Prostate gland (tissue), 2 donors: ENCODE measurements at places on chromosomes 2 and 18.
A peak's percentile ranks its signal among the peaks of the same experiment; 100 is the strongest.

GRCh38 chr2:113201496-113202304 lies 27.9 kb downstream of the PSD4 start:
- no peak overlapping the region for H3K4me3 ChIP-seq
- H3K36me3 ChIP-seq, result no peaks in the 10 kb centered on the region
- no peak for DNase-seq
- H3K27me3 ChIP-seq, result no peaks in the 10 kb centered on the region

DNA sequence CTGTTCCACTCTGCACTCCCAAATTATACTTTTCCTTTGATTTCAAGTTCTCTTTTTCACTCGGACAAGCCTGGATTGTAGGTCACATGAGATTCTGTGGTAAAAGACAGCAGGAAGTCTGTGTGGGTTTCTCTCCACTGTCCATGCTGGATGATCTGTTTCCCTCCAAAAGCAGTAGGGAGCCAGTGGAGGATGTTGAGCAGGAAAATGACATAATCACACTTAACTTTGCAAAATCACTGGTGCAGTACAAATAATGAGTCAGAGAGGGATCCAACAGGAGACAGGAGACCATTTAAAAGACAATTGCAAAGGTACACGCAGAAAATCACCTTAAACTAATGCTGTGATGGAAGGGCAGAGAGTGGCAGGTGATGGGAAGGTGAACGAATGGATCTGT lies 301.3 kb downstream of the ZNF407 start:
- no peaks in the 10 kb centered on the region for H3K36me3 ChIP-seq
- no peak for DNase-seq
- H3K4me3 ChIP-seq, result no peak overlapping the region
- no peaks in the 10 kb centered on the region for H3K4me1 ChIP-seq
- no peaks in the 10 kb centered on the region for H3K27me3 ChIP-seq
- no peak overlapping the region for H3K27ac ChIP-seq

- H3K4me3 ChIP-seq, result no peak overlapping the region
- DNase-seq, result no peak
- H3K36me3 ChIP-seq, result no peaks in the 10 kb centered on the region
- no peaks in the 10 kb centered on the region for H3K4me1 ChIP-seq
- H3K27me3 ChIP-seq, result no peaks in the 10 kb centered on the region
These were observed 105.1 kb upstream of the NOL4 start for GRCh38 chr18:34329840-34330239.

DNA sequence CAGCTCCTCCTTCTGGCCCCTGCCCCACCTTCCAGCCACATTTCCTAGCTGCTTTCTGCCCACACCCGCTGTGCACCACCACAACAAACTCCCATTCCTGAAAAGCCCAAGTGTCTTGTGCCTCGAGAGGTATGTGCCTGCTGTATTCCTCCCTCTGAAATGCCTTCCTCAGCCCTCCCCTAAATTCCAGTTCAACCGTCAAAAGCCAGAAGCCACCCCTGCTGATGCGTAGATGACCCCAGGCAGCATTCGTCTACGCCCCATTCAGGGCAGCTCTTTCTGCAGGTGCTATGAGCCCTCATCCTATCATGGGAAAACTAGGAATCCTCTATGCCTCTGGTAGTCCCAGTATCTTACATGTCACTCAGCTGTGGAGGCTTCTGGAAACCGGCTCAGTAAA lies 71.7 kb downstream of the DNMT3A start:
- no peaks in the 10 kb centered on the region for H3K36me3 ChIP-seq
- no peak for DNase-seq
- H3K4me3 ChIP-seq, result no peak overlapping the region
- no peaks in the 10 kb centered on the region for H3K4me1 ChIP-seq
- no peaks in the 10 kb centered on the region for H3K27me3 ChIP-seq

DNA sequence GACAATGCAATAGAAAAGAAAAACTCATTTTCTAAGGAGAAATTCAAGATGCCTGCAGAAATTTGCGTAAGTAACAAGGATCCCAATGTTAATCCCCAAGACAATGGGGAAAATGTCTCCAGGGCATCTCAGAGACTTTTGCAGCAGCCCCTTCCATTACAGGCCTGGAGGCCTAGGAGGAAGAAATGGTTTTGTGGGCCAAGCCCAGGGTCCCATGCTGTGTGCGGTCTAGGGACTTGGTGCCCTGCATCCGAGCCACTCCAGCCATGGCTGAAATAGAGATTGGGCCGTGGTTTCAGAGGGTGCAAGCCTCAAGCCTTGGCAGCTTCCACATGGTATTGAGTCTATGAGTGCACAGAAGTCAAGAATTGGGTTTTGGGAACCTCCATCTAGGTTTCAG lies 103.9 kb upstream of the ACVR1 start:
- no peaks in the 10 kb centered on the region for H3K4me1 ChIP-seq
- DNase-seq, result no peak
- H3K36me3 ChIP-seq, result no peaks in the 10 kb centered on the region
- no peak overlapping the region for H3K27ac ChIP-seq
- no peak overlapping the region for H3K4me3 ChIP-seq

- no peak overlapping the region for H3K27ac ChIP-seq
- no peaks in the 10 kb centered on the region for H3K27me3 ChIP-seq
- no peaks in the 10 kb centered on the region for H3K4me1 ChIP-seq
- no peak overlapping the region for H3K4me3 ChIP-seq
- no peak for DNase-seq
- peaks cover 4% of the 10 kb centered on the region for H3K36me3 ChIP-seq
These were observed 31.3 kb downstream of the REV1 start for GRCh38 chr2:99458529-99458928.

- H3K4me1 ChIP-seq, result no peaks in the 10 kb centered on the region
- H3K27ac ChIP-seq, result no peak overlapping the region
- no peak overlapping the region for H3K4me3 ChIP-seq
- DNase-seq, result no peak
- no peaks in the 10 kb centered on the region for H3K27me3 ChIP-seq
These were observed 233.4 kb downstream of the CELF4 start for GRCh38 chr18:37332219-37332618.

DNA sequence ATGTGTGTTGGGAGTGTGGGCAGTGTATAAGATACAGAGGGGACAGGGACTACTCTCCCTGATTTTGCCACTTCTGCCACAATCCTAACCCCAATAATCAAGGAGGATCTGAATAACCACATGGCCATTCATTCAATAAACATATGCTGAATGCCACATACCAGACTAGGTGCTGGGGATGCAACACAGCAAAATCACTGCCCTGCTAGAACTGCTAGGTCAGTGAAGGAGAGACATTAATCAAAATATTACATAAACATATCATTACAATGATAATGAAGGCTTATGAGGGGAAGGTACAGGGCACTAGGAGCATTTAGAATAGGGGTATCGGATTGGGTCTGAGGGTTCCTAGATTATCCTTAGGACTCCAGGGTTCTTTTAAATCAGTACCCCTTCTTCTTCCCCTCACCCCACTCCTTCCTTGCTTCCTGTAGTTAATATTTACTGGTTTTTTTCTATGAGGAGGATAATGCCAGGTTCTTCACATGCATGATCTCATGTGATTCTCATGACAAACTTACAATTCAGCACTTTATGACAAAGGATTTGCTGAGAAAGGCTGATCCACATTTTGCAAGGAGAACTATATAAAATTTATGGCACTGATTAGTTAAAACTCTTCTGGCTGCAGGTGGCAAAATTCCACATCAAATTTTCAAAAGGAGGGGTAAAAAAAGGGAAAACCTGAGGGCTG lies 56.4 kb upstream of the PCBP1 start:
- H3K4me3 ChIP-seq, result no peak overlapping the region
- H3K36me3 ChIP-seq, result no peaks in the 10 kb centered on the region
- no peaks in the 10 kb centered on the region for H3K27me3 ChIP-seq
- peak overlapping the region; percentile 24 for H3K27ac ChIP-seq
- no peak for DNase-seq
- no peaks in the 10 kb centered on the region for H3K4me1 ChIP-seq

- DNase-seq, result no peak
- H3K4me3 ChIP-seq, result no peak overlapping the region
- no peaks in the 10 kb centered on the region for H3K36me3 ChIP-seq
- H3K27me3 ChIP-seq, result no peaks in the 10 kb centered on the region
- no peaks in the 10 kb centered on the region for H3K4me1 ChIP-seq
- no peak overlapping the region for H3K27ac ChIP-seq
These were observed 1954.1 kb upstream of the CELF4 start for GRCh38 chr18:39519741-39520140.

GRCh38 chr18:76445741-76446232 lies 49.3 kb downstream of the ZNF516 start:
- no peaks in the 10 kb centered on the region for H3K27me3 ChIP-seq
- peaks cover 13% of the 10 kb centered on the region for H3K36me3 ChIP-seq
- H3K4me3 ChIP-seq, result no peak overlapping the region

DNA sequence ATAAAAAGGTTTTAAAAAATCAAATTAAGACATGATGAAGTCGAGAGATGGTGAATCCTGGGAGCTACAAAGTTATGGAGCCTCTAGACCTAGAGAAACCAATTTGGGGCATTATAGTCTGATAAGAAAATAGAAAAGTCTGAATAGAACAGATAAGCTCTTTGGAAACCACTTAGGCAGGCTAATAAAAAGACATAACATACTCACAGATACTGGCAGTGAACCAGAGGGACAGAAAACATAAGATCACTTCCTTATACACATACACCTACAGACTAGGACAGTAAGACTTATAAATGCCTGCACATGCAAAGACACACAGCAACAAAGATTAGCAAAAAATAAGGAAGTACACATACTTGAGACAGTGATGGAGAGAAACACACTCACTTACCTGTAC lies 20.0 kb downstream of the SMC6 start:
- no peaks in the 10 kb centered on the region for H3K27me3 ChIP-seq
- no peaks in the 10 kb centered on the region for H3K4me1 ChIP-seq
- DNase-seq, result no peak
- H3K4me3 ChIP-seq, result no peak overlapping the region
- no peaks in the 10 kb centered on the region for H3K36me3 ChIP-seq

GRCh38 chr2:144331674-144332355 lies 188.1 kb downstream of the ZEB2 start:
- peak overlapping the region; percentile 84 for H3K4me3 ChIP-seq
- H3K27me3 ChIP-seq, result no peaks in the 10 kb centered on the region
- H3K27ac ChIP-seq, result peak overlapping the region; percentile 81

DNA sequence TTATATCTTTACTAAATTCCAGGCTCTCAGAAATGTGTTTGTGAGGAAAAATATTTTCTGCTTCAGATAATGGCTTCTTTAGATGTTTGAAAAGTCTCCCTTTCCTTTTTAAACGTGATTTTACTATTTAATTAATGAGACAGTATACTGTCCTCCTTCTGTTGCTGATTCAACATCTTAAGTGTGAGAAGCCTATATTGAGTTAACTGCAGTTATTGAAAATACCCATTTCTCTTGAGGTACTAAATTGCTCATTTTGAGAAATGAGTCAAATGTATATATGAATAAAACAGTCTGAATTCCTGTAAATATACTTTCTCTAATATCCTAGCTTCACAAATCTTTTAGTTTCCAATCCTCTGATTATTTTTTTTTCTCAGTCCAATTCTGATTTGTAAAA lies 470.2 kb downstream of the PTPRM start:
- DNase-seq, result no peak
- H3K4me3 ChIP-seq, result no peak overlapping the region
- H3K4me1 ChIP-seq, result no peaks in the 10 kb centered on the region
- no peaks in the 10 kb centered on the region for H3K27me3 ChIP-seq
- no peaks in the 10 kb centered on the region for H3K36me3 ChIP-seq
- no peak overlapping the region for H3K27ac ChIP-seq

DNA sequence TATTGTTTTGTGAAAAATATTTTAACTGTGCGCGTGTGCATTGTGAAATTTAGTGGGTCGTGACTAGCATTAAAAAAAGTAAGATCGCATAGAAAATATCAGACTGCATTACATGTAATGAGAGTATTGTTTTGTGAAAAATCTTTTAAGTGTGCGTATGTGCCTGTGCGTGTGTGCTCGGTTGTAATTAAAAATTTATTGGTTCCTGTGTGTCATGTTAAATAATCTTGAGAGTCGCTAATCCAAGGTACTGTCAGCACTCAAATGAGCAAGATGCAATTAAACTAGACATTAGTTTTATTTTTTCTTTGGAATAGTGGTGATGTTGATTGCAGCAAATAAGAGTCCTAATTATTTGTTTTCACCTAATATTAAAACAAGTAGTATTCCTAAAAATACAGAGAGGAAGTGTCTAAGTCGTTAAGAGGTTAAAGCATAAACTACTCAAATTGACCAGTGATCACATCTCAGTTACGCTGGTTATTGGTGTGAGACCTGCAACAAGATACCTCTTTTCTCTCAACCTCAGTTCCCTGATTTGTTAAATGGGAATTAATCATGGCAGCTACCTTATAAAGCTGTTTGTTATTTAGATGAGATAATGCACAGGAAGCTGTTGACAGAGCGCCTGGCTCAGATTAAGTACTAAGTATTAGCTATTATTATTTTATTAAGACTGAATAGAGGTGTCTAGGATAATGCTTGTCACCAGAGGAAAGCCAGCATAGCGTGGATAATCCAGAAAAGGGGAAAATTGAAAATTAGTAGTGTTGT lies 1.9 kb downstream of the ZDBF2 start:
- no peaks in the 10 kb centered on the region for H3K4me1 ChIP-seq
- H3K4me3 ChIP-seq, result no peak overlapping the region
- H3K27me3 ChIP-seq, result peaks cover 3% of the 10 kb centered on the region
- H3K27ac ChIP-seq, result no peak overlapping the region
- H3K36me3 ChIP-seq, result no peaks in the 10 kb centered on the region

DNA sequence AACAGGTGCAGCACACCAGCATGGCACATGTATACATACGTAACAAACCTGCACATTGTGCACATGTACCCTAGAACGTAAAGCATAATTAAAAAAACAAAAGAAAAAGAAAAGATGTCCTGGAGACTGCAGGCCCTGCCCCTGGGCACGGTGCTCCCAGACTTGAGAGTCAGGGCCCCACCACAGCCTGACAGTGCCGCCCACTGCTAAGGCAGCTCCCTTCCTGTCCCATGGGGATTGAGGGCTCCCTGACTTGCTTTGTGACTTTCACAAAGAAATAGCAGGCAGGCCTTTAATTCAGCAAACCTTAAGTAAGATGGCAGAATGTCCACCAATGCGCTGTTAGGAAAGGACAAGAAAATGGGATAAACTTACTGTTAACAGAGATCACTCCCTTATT lies 116.8 kb downstream of the NDUFA10 start:
- H3K27ac ChIP-seq, result peak overlapping the region; percentile 1
- no peaks in the 10 kb centered on the region for H3K27me3 ChIP-seq
- DNase-seq, result no peak
- H3K4me1 ChIP-seq, result peaks cover 3% of the 10 kb centered on the region

DNA sequence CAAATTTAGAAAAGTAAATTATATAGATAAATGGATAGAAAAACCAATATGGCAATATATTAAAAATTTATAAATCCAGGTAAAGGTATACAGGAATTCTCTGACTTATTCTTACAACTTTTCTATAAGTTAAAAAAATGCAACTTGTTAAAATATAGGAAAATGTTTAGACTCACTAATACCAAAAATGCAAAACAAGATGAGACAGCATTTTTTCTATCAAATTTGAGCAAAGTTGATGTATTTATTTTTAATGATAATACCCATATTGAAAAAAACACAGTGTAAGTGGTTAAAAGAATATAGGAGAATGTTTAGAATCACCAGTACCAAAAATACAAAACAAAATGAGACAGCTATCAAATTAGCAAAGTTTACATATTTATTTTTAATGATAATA lies 35.7 kb downstream of the OSGEPL1 start:
- no peaks in the 10 kb centered on the region for H3K4me1 ChIP-seq
- no peak overlapping the region for H3K27ac ChIP-seq
- H3K4me3 ChIP-seq, result no peak overlapping the region
